ENCODE measurements at places on chromosomes 3 and 15. TPM values are rescaled to one million over a fixed set of nuclear protein-coding genes. Genes with fewer than 3 reads are reported as not detected.
A peak's percentile ranks its signal among the peaks of the same experiment; 100 is the strongest.

FAM219B gene
- 17.3 TPM for polyA plus RNA-seq

MCF2L2 gene
- not detected for polyA plus RNA-seq

GRCh38 chr3:192772240-192772894, 45.0 kb upstream of the FGF12 start:
- H3K4me1 ChIP-seq = no peaks in the 10 kb centered on the region
- no peaks in the 10 kb centered on the region for H3K27me3 ChIP-seq
- H3K4me3 ChIP-seq = no peak overlapping the region
- H3K27ac ChIP-seq = no peak overlapping the region

DNA sequence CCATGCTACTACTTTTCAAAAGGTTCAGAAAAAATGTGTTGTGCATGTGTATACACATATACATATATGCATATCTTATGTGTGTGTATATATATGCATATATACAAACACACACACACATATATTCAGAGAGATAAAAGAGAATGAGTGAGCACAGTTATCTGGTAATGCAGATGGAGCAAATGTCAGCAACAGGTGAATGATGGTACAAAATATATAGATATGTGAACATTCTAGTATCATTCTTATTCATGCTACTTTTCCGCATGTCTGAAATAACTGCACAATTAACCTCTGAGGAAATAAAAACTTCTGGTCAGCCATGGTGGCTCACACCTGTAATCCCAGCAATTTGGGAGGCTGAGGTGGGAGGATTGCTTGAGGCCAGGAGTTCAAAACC, 222.6 kb upstream of the NANOGP8 start:
- DNase-seq = no peak
- no peak overlapping the region for H3K4me3 ChIP-seq
- H3K27me3 ChIP-seq = no peaks in the 10 kb centered on the region
- no peak overlapping the region for H3K27ac ChIP-seq

- no peaks in the 10 kb centered on the region for H3K36me3 ChIP-seq
- peak overlapping the region; percentile 58 for H3K27ac ChIP-seq
- DNase-seq = peak; percentile 50
- peaks cover 29% of the 10 kb centered on the region for H3K4me1 ChIP-seq
- no peaks in the 10 kb centered on the region for H3K27me3 ChIP-seq
These were observed 80.3 kb downstream of the CPN2 start for GRCh38 chr3:194270627-194271459.

- no peak overlapping the region for H3K4me3 ChIP-seq
- H3K4me1 ChIP-seq = peaks cover 34% of the 10 kb centered on the region
- peak; percentile 50 for DNase-seq
- H3K27ac ChIP-seq = peak overlapping the region; percentile 71
- H3K27me3 ChIP-seq = no peaks in the 10 kb centered on the region
- peaks cover 37% of the 10 kb centered on the region for H3K36me3 ChIP-seq
These were observed 36.7 kb downstream of the SMAD3 start for GRCh38 chr15:67101911-67102598.

DNA sequence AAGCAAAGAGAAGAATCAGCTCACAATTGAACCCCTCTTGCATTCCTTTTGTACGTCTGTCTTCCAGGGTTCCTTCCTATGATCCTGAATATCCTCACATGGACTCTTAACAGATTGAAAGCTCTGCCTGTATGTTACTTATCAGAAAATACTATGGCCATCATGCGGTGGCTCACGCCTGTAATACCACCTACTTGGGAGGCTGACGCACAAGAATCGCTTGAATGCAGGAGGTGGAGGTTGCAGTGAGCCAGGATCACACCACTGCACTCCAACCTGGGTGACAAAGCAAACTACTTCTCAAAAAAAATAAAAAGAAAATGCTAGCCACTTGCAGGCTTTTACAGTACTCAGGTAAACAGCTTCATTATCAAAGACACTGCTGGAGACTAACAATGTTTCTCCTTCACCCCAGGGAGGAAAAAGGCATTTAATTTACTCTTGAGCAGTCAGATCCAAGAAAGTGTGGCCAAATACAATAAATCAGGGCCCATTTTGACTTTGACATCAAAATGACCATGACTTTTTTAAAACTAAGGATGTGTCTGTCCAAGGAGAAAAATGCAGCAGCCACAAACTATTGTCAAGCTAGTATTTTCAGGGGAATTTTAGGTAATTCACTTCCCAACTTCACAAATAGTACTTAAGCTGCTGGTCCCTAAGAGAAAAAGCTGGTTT, 27.3 kb downstream of the NPTN start:
- no peak for DNase-seq
- no peak overlapping the region for H3K4me3 ChIP-seq
- H3K36me3 ChIP-seq = no peaks in the 10 kb centered on the region
- no peak overlapping the region for H3K27ac ChIP-seq
- H3K4me1 ChIP-seq = peaks cover 34% of the 10 kb centered on the region

DNA sequence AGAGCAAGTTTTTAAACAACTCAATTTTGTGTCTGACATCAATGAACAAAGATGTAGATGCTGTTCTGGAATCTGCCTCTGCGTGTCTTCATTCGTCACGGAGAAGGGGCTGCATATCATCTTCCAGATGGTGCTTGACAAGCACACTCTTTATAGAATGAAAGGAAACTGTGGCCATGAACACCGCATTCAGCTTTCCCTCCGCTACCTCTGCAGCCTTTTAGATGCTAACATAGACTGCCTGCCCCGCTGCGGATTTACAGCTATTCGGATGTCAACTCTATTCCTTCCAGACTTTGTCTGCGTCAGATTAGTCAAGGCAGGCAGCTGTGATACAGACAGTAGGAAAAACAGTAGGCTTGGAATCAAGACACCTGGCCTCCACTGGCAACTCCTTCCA, 232.9 kb downstream of the TJP1 start:
- no peak overlapping the region for H3K4me3 ChIP-seq
- no peaks in the 10 kb centered on the region for H3K36me3 ChIP-seq
- no peaks in the 10 kb centered on the region for H3K27me3 ChIP-seq
- no peak overlapping the region for H3K27ac ChIP-seq
- no peaks in the 10 kb centered on the region for H3K4me1 ChIP-seq

DNA sequence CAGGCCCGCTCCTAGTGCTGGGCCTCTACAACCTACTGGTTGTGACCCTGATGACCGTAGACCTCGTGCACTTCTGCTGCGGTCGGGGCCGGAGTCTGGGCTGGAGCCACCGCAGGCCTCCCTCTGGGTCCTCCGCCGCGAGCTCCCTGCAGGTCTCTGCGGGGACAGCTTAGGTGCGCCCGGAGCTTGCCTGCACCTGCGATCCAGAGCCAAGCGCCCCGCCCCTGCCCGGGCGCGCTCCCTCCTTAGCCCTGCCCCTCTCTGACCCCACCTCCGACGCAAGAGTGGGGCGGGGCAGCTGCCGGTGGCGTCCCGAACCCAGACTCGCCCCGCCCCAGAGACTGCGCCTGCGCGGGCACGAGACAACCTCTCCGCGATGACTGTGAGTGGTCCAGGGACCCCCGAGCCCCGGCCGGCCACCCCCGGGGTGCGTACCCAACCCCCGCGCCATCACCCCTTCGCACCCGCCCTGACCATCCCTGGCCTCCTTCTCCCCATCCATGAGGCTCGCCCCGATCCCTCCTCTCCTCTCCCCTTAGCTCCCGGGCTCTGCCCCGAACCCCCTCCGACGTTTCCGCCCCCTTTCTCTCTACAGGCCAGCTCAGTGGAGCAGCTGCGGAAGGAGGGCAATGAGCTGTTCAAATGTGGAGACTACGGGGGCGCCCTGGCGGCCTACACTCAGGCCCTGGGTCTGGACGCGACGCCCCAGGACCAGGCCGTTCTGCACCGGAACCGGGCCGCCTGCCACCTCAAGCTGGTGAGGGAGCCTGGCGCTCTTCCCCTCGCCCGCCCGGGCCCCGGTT, at the start of gene UNC45A:
UNC45A (plus strand) TSS at position 337 of the 803 bp plus-strand sequence; CDS start at position 377, 40 bp downstream.
- H3K4me3 ChIP-seq = peak within 1 kb of the TSS; percentile 78
- peaks cover 6% of the 10 kb centered on the region for H3K4me1 ChIP-seq
- DNase-seq = peak; percentile 97
- H3K36me3 ChIP-seq = peaks cover 26% of the 10 kb centered on the region
- no peaks in the 10 kb centered on the region for H3K27me3 ChIP-seq

DNA sequence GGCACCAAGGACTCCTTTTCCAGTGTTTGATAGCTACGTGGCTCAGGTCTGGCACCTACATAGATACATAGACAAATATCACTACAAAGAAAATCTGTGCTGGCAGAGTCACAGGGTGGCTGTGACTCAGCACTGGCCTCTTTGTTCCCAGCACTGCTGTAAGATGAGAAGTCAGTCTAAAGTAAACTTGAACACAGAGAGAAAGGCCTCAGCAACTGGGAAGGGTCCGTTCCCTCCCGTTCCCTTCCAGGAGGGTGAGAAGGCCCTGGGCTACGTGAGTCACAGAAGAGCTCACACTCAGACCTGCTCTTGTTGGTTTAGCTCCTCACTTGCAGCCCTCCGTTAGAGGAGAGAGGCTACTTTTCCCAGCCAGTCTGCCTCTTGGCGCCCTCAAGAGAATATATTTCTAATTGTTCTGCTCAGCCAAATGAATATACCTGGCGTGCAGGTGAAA, 23.1 kb downstream of the ANXA2 start:
- H3K27ac ChIP-seq = peak overlapping the region; percentile 55
- H3K4me1 ChIP-seq = peaks cover 45% of the 10 kb centered on the region
- peaks cover 56% of the 10 kb centered on the region for H3K36me3 ChIP-seq
- DNase-seq = peak; percentile 52

DNA sequence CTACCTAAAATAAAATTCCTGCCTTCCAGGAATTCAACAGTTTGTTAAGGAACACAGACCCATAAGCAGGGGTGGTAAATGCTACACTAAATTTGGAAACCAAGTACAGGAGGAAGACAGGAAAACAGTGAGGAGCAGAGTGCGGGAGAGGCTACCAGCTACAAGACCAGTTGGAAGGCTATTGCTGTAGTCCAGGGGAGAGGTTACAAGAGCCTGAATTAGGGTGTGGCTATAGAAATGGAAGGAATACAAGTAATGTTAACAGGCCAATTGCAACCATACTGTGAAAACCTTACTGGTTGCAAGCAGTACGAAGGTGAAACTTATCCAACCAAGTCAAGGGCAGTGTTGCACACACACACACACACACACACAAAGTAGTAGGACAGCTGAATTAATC, 880 bp upstream of the ARMC8 start:
- H3K4me3 ChIP-seq = no peak overlapping the region
- no peaks in the 10 kb centered on the region for H3K36me3 ChIP-seq
- no peaks in the 10 kb centered on the region for H3K27me3 ChIP-seq
- no peak overlapping the region for H3K27ac ChIP-seq
- DNase-seq = peak; percentile 30
- no peaks in the 10 kb centered on the region for H3K4me1 ChIP-seq

- H3K27me3 ChIP-seq = no peaks in the 10 kb centered on the region
- H3K4me3 ChIP-seq = no peak overlapping the region
- H3K4me1 ChIP-seq = peaks cover 8% of the 10 kb centered on the region
- H3K27ac ChIP-seq = no peak overlapping the region
These were observed 66.2 kb downstream of the RASA2 start for GRCh38 chr3:141553055-141553454.
